ENCODE measurements at places on chromosomes 3 and 15.

GRCh38 chr15:23690450-23690852, 3.3 kb upstream of the NDN start:
- DNase-seq = no peak

DNA sequence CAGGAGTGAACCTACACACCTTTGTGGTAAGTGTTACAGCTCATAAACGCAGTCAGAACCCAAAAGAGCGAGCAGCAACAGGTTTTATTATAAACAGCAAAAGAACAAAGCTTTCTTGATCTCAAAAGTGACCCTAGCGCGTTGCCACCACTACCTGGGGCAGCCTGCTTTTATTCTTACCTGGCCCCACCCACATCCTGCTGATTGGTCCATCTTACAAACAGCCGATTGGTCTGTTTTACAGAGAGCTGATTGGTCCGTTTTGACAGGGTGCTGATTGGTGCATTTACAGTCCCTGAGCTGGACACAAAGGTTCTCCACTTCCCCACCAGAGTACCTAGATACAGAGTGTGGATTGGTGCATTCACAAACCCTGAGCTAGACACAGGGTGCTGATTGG, 143.1 kb downstream of the ARRDC4 start:
- no peak for DNase-seq

DNA sequence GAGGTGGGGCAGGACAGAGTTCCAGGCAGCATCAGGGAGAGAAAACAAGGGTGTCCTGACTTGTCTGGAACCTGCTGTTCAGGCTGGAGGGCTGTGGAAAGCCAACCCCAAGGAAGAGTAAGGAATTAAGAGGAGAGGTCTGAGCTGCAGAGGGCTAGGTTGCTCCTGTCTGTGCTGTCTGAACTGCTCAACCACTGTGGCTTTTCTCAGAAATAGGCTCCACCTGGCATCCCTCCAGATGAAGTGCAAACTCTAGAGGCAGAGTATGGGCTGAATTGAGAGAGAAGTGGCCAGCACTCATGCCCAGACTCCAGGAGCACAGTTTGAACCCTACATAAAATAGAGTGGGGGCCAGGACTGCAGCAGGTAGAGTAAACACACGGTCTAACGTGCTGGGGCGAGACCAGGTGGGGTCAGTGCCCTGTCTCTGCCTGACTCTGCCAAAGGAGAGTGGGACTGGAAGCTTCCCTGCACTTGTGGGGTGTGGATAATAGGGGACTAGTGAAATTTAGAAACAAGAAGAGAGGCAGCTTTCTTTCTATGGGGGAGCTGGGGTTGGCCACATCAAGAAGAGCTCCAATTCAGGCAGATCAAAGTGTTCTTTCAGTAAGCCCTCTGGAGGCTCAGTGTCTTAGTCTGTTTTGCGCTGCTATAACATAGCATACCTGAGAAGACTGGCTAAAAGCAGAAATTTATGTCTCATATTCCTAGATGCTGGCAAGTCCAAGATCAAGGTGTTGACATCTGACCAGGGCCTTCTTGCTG, 28.0 kb upstream of the MNS1 start:
- DNase-seq = no peak

DNA sequence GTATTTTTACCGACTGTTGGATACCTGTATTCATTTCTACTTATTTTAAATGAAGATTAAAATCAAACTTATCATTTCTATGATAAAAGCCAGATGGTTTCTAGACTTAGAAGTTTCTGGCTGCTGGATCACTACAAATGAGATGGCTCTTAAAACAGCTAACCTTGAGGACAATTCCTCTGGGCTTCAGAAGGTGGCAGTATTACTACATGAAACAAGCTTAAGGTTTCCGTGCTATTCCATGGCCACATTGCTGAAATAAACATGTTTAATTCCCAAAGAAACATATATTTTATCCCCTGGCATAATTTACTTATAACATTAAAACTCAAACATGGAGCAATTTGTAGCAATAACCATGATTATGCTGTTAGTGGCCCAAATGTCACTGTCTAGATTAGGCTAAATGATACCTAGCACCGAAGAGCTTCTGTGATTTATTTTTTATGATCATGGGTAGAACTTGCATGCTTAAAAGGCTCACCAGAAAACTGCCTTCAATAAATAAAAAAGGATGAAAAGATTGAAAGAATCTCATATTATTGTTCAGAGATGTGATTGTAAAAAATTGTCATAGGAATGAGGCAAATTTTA, 204.0 kb upstream of the NANOGP8 start:
- no peak for DNase-seq

GRCh38 chr3:127556565-127556964, 34.0 kb downstream of the TPRA1 start:
- DNase-seq = no peak

DNA sequence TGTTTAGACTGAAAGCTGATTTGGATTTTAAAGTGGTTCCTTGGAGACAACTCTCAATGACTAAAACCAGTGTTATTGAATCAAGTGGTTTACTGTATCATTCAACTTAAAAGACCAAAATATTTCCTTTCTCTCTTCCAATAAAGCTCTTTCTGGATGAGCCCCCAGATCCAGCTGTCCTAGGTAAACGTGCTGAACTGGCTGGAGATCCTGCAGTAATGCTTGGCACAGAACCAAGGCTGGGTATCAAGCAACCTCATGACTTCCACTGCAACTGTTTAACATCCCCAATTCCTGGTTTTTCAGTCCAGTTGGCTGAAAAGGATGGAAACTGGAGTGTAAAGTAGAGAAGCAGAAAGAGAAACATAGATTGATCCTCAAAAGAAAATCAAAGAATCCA, 28.9 kb downstream of the SEC22C start:
- DNase-seq = no peak

Data from activated gamma-delta T cell treated with anti-CD3 and anti-CD28 coated beads, Interleukin-2, amount 50 U/mL, for 16 hours (primary cell).